ENCODE measurements at places on chromosomes 3 and 15.

DNA sequence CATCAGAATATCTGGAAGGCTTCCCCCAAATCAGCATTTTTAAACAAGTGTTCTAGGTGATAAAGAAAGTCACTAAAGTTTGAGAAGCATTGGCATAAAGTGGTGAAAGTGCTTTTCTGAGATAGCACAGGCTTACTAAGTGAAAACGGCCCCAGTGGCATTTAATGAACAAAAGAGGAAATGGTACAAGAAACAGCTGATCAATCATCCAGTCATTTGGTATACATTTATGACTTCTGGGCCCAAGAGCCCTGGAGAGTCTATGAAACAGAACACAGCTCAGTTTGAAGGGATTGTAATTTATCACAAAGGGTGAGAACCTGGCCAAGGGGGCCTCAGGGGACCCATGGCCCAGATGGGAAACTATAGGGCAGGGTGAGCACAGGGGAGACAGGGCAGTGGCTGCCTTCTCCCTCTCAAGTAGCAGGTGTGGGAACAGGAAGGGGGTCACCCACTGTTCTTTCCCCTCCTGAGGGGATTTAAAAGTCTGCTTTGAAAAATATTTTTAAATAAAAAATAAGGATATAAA, 265.5 kb upstream of the ROPN1 start:
- no peak for DNase-seq

GRCh38 chr15:98506711-98507110, 141.6 kb upstream of the IGF1R start:
- DNase-seq: no peak

DNA sequence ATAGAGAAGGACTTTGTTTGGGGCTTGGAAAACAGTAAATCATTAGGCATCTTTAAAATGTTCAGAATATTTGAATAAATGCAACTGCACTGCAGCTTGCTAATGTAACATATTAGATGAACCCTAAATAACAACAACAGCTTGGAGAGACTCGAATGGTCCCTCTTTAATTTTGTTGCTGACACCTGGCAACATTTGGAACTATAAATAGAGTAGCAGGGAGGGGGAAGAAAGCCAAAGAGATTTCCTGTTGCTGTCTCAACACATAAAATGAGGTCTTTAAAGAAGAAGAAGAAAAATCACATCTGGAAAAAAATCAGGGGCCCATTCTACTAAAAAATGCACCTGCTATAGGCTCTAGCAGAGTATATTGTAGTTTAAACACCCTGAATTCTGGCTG, 49.9 kb upstream of the DPPA4 start:
- no peak for DNase-seq

GRCh38 chr3:18264361-18264760, 160.8 kb downstream of the SATB1 start:
- no peak for DNase-seq

GRCh38 chr3:143170676-143171075, 51.1 kb downstream of the CHST2 start:
- DNase-seq: no peak

GRCh38 chr3:151541178-151541577, 80.3 kb upstream of the IGSF10 start:
- DNase-seq: no peak

DNA sequence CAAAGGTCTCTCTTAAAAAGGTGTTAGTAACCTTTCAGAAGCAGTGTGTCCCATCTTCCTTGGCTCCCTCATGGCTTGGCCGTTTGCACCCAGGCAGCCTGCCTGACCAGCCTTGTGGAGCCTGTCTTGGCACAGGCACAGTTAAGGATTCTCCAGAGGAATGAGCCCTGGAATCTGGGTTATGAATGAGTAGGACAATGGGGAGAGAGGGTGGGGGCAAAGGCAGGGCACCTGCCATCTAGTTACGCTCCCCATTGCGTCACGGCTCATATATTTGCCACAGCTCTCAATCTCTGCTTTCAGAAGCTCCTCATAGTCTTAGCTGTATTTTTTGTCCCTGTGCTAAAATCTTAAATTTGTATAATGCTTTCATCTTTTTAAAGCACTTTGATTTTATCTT, 50.6 kb downstream of the WDR76 start:
- no peak for DNase-seq

- no peak for DNase-seq
Observed at GRCh38 chr15:40257656-40258450, 19.0 kb downstream of the PAK6 start.

DNA sequence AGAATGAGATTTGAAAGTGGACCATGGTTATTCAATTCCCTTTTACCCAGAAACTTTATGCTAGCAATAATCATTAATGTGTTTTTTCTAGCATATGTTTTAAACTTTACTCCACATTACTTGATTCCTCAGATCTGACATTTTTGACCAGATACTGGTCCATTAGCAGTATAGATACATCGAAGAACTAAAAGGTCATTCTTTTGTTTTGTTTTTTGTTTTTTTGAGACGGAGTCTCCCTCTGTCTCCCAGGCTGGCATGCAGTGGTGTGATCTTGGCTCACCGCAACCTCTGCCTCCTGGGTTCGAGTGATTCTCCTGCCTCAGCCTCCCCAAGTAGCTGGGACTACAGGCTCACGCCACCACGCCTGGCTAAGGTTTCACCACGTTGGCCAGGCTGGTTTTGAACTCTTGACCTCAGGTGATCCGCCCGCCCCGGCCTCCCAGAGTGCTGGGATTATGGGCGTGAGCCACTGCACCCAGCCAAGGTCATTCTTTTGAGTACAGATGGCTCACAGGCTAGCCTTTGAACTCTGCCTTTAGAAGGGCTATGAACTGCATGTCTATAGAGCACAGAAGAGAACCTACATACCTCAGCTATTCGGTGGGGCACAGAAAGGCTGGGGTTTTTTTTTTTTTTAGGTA, 28.6 kb downstream of the CHP1 start:
- no peak for DNase-seq

- peak; percentile 63 for DNase-seq
Observed at GRCh38 chr15:73851689-73852088, 21.7 kb upstream of the TBC1D21 start.

DNA sequence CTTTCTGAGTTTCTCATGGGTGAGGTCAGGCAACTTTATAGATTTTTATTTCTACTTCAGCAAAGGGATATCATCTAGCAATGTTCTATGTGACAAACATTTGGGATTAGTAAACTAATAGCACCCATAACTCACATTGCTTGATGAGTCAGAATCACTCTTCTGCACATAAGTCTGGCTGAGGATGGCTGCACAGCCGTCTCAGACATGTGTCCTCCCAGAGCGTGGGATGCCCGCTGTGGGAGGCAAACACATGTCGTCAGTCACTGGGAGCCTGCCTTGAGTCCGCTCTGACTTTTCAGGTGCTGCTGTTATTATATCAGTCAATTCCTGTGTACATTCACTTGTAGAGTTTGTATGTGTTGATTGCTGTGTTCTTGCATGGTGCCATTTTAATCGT, 230.7 kb upstream of the TRIM42 start:
- no peak for DNase-seq

DNA sequence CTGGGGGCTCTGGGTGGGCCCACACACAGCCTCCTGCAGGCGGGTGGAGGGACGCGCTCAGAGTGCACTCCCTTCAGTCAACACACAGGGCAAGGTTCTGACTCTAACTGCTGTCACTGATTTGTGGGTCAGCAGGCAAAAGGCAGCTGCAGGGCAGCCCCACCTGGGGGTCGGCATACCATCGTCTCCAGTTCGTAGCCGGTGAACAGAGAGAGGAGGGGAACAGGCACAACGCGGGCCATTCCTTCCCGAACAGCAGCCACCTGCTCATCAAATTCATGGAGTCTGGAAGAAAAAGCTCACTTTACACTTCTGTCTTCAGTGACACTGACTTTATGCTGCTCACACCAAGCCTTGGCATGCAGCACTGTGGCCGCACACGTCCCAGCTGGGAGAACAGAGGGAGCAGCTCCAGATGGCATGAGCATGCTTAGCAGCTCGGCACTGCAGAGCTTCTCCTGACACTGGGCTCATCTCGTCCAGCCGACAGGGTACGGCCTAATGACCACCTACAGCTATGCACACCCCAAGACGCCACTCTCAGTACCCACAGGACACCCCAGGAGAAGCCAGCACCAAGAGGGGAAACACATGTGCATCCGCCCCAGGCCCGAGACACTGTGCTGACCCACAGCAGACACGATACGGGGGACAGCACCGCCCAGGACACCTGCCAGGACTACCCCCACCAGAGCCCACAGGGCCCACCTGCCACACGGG, 14.4 kb upstream of the OCA2 start:
- DNase-seq: no peak

GRCh38 chr3:151230646-151231045, 27.6 kb upstream of the GPR171 start:
- no peak for DNase-seq

DNA sequence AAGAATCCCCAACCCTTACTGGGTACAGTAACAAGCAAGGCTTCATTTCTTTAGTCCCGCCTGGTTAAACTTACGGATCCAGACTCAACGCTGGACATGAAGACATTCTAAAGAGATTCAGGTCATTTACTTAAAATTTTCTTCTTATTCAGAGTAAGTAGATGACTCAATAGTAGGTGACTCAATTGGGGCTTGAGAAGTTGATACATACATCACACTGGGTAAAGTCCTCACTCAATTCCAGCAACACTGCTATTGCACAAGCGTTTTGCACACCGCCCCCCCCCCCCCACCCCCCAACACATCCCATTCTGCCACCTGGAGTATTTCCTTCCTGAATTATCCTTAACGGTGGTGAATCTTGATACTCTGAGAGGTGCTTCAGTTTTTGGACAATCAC, 610.0 kb downstream of the FOXP1 start:
- no peak for DNase-seq

GRCh38 chr3:50571486-50571885, 2.2 kb downstream of the HEMK1 start:
- no peak for DNase-seq

- no peak for DNase-seq
Observed at GRCh38 chr3:90062631-90063200, 955.3 kb downstream of the EPHA3 start.

DNA sequence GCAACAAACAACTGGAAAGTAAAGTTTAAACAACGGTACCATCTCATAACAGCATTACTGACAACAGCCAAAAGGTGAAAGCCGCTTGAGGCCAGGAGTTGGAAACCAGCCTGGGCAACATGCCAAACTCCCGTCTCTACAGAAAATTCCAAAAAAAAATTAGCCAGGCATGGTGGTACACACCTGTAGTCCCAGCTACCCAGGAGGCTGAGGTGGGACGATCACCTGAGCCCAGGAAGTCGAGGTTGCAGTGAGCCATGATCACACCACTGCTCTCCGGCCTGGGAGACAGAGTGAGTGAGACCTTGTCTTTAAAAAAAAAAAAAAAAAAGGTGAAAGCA, 4.4 kb downstream of the TNK2 start:
- no peak for DNase-seq

GRCh38 chr15:88658972-88659931, 20.4 kb downstream of the ISG20 start:
- no peak for DNase-seq

GRCh38 chr3:149044339-149045083, 41.8 kb downstream of the HLTF start:
- no peak for DNase-seq

DNA sequence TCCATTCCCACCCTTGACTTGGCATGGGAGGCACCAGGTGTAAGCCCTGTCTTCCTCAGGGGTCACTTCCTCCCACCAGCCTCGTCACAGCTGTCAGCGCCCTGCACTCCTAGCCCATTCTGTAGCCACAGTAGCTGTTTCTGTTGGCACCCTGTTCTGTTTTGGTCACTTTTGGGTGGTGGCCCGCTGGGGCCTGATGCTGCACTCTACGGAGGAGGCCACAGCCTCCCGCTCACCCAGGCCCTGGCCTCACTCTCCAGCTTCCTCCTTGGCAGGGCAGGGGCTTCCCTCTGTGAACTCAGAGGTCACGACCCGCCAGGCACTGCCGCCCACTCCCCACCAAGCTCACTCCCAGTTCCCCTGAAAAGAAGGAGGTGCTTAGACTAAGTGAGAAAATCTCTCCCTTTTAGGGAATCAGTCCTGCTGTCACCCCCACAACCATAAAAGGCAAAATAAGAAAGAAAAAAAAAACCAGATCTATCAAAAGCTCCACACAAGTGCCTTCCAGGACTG, 68.4 kb downstream of the MGLL start:
- no peak for DNase-seq

DNA sequence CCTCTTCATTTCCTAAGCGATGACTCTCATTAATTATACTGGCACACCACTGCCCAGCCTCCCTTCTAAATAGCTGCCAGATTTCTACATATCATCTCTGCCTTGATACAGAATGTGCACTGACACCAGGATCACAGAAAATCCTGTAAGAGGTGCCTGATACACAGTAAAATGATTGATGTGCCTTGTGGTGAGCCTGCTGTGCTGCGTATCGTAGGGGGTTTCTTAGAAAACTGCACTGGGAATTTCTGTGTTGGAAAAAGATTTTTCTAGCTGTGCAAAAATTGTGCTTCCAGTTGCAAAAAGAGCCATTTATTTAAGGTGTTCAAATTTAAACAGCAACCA, 3.0 kb upstream of the PLCH1 start:
- no peak for DNase-seq

DNA sequence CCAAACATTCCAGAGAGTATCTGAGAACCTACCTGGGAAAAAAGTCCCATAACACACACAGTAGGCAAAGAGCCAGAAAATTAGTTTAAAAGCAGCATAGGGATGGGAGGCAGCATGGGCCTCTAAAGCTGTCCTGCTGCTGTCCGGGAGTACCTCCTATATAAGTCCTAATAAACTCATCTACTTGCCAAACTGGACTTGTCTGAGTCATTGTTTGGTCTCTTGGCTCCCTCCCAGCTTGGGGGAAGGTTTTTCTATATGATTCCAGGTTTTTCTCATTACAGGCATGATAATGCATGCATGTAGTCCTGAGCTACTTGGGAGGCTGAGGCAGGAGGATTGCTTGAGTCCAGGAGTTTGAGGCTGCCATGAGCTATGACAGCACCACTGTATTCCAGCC, 17.5 kb upstream of the HACD2 start:
- no peak for DNase-seq

- no peak for DNase-seq
Observed at GRCh38 chr15:77009646-77010311, 14.9 kb downstream of the PSTPIP1 start.

DNA sequence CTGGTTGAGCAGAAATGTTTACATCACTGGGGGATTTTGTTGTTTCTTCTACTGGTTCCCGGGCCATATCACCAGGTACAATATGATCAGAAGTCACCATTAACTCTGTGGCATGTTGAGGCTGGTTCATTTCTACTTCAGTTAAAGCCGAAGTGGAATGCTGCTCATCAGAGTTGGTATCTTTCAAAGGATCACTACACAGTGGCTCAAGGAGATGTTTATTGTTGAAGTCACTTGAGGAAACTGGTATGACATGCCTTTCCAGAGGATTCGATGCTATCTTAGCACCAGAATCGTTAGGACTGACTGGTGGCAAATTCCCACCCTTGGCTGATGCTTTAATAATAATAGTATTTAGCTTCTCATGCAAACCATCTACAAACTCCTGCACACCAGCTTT, 49.9 kb downstream of the TASOR start:
- DNase-seq: no peak

- no peak for DNase-seq
Observed at GRCh38 chr3:10204921-10205320, 40.2 kb downstream of the IRAK2 start.

GRCh38 chr3:48928679-48929078, 10.0 kb downstream of the ARIH2 start:
- DNase-seq: no peak

Measured in activated CD4-positive, alpha-beta T cell treated with anti-CD3 and anti-CD28 coated beads for 48 hours (primary cell).